ENCODE measurements at places on chromosomes 7 and 10.

DNA sequence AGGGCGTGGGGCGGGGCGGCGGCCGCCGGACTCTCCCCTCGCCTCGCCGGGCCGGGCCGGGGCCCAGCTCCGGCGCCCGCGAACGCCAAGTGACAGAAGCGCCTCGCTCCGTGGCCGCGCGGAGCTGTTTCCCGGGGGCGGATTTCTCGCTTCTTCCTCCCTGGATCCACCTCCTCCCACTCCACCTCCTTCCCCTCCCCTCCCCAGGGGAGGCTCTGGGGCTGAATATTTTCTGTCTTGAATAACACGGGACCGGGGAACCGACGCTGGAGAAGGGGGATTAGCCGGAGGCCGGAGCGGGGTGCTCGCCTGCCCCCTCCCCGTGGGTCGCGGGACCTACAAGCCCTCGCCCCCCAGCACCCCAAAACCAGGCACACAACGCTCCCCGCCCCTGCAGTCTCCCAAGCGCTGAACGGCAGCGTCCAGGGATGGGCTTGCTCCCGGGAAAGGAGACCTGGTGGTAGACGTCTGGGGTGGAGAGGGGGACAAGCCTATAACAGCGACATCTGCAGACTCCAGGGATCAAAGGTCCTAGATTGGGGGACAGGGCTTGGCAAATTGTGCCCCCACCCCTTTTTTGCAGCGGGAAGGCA lies at the start of gene ARHGAP21:
Gene ARHGAP21 (minus strand): TSS at position 100 of the 593 bp plus-strand sequence. CDS start 1,988 bp downstream, outside the sequence.
- DNase-seq = peak; percentile 77

- DNase-seq = no peak
These were observed 85.4 kb downstream of the CCNY start for GRCh38 chr10:35421553-35422178.

- DNase-seq = no peak
These were observed 58.4 kb upstream of the TM9SF3 start for GRCh38 chr10:96645191-96645721.

- DNase-seq = peak; percentile 71
These were observed 215.7 kb upstream of the CDC14C start for GRCh38 chr7:48708635-48709034.

GRCh38 chr10:62655337-62655994 lies 149.1 kb upstream of the ADO start:
- DNase-seq = no peak

GRCh38 chr7:158943234-158943633 lies 86.9 kb downstream of the DYNC2I1 start:
- no peak for DNase-seq

DNA sequence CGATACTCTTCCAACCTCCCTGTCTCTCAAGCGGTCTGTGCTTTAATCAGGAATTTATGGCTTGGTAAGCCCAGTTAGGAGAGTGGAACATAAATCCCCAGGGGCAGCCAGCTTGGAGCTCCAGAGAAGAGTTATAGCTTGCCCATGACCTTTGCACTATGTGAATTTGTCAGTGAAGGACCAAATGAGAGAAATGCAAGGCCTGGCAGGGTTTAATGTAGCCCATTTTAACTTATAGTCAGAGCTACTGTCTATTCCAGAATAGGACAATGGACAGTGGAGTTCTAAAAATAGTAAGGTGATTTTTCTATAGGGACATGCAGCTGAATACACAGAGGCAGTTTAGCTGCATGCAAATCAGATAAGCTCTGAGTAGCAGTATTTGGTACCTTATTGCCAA lies 142.6 kb upstream of the CAV2 start:
- DNase-seq = no peak
